Suprapubic skin (tissue), 4 donors: ENCODE measurements at places on chromosomes 3 and 15. TPM values are rescaled to one million over a fixed set of nuclear protein-coding genes. Genes with fewer than 3 reads are reported as not detected.

The DMXL2 gene
- 4.1 TPM for total RNA-seq

The CYP1A2 gene
- total RNA-seq: not detected

The DUOX1 gene
- total RNA-seq: 87.2 TPM

The GOLGA8G gene
- total RNA-seq: not detected

The VWA5B2 gene
- total RNA-seq: 0.24 TPM

The IL17RB gene
- 1.7 TPM for total RNA-seq

The C3orf85 gene
- not detected for total RNA-seq

- H3K27ac ChIP-seq: no peak overlapping the region
- no peak for DNase-seq
Observed at GRCh38 chr15:83475551-83475950, 28.4 kb downstream of the SH3GL3 start.

DNA sequence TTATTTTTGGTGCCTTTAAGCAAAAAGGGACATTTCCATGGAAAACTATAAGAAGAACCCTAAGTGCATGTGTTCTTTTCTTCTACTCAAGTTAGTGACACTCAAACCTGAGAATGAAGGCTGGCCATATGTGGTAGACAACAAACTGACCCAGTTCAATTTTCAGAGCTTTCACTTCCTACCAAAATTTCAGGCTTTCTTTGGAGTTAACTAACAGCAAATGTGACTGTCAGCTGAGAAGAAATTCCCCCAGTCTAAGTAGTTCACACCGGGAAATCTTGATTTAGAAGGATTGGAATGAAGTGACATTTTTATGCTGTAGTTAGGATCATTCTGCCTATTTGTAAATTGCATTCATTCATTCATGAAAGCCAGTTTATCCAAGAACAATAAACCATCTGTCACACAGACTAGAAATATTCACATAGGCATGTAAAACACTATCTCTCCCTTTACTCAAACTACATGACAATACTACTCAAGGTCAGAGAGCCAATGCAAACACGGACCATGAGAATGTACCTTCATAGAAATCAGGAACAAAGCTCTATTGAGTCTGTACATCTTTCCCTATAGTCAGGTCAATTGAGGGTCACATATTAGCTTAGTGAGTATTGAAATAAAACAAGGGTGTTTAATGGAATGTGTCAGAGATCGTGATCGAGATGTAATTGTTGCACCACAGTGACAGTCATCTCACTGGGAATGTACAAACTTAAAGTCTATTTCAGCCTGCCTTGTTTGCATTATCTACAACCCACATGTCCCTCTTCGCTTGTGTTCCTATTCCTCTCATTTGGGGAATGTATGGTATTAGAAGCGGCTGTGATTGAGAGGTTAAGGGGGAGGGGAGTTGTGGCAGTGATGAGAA lies 113.8 kb upstream of the TGFBR2 start:
- peak overlapping the region; percentile 79 for H3K27ac ChIP-seq
- no peak overlapping the region for H3K4me3 ChIP-seq
- H3K27me3 ChIP-seq: no peaks in the 10 kb centered on the region
- H3K36me3 ChIP-seq: no peaks in the 10 kb centered on the region

DNA sequence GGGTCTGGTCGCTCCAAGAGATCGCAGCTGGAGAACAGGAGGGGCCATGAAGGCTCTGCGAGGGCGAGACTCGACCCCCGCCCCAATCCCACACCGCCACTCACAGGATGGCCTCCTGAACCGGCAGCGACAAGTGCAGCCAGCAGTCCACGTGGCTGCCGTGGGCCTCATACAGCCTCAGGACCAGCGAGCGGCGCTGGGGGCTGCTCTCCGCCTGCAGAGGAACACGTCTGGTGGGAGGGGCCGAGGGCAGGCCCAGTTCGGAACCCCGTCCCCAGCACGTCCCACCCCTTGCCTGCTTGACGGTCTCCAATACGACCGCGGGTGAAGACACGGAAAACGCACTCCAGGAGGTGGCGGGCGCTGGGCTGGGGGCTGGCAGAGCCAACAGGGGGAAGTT lies 9.2 kb downstream of the NEIL1 start:
- H3K4me3 ChIP-seq: no peak overlapping the region
- H3K4me1 ChIP-seq: no peaks in the 10 kb centered on the region
- H3K27ac ChIP-seq: no peak overlapping the region
- peaks cover 63% of the 10 kb centered on the region for H3K36me3 ChIP-seq
- peak; percentile 59 for DNase-seq

- H3K4me1 ChIP-seq: no peaks in the 10 kb centered on the region
- DNase-seq: no peak
- no peaks in the 10 kb centered on the region for H3K27me3 ChIP-seq
- H3K36me3 ChIP-seq: no peaks in the 10 kb centered on the region
- H3K4me3 ChIP-seq: no peak overlapping the region
Observed at GRCh38 chr3:175105066-175105465, 245.9 kb downstream of the NAALADL2 start.

- H3K4me1 ChIP-seq: no peaks in the 10 kb centered on the region
- H3K27me3 ChIP-seq: peaks cover 2% of the 10 kb centered on the region
- H3K4me3 ChIP-seq: no peak overlapping the region
- H3K27ac ChIP-seq: no peak overlapping the region
- DNase-seq: no peak
Observed at GRCh38 chr15:29089731-29090616, 179.6 kb downstream of the NSMCE3 start.

- H3K36me3 ChIP-seq: no peaks in the 10 kb centered on the region
- H3K27me3 ChIP-seq: no peaks in the 10 kb centered on the region
- H3K4me1 ChIP-seq: no peaks in the 10 kb centered on the region
- DNase-seq: no peak
- no peak overlapping the region for H3K4me3 ChIP-seq
Observed at GRCh38 chr3:148269816-148270215, 427.9 kb upstream of the AGTR1 start.
